ENCODE measurements at places on chromosomes 2 and 18. TPM values are rescaled to one million over a fixed set of nuclear protein-coding genes. Genes with fewer than 3 reads are reported as not detected.

The LIPG gene
- 8.4 TPM for total RNA-seq

The C2orf78 gene
- total RNA-seq: not detected

The MPHOSPH10 gene
- 66.3 TPM for total RNA-seq

- no peak overlapping the region for H3K27ac ChIP-seq
- H3K27me3 ChIP-seq: no peaks in the 10 kb centered on the region
- H3K36me3 ChIP-seq: no peaks in the 10 kb centered on the region
- no peak overlapping the region for H3K4me3 ChIP-seq
Measured at GRCh38 chr2:189997016-189997415, 65.5 kb downstream of the MSTN start.

DNA sequence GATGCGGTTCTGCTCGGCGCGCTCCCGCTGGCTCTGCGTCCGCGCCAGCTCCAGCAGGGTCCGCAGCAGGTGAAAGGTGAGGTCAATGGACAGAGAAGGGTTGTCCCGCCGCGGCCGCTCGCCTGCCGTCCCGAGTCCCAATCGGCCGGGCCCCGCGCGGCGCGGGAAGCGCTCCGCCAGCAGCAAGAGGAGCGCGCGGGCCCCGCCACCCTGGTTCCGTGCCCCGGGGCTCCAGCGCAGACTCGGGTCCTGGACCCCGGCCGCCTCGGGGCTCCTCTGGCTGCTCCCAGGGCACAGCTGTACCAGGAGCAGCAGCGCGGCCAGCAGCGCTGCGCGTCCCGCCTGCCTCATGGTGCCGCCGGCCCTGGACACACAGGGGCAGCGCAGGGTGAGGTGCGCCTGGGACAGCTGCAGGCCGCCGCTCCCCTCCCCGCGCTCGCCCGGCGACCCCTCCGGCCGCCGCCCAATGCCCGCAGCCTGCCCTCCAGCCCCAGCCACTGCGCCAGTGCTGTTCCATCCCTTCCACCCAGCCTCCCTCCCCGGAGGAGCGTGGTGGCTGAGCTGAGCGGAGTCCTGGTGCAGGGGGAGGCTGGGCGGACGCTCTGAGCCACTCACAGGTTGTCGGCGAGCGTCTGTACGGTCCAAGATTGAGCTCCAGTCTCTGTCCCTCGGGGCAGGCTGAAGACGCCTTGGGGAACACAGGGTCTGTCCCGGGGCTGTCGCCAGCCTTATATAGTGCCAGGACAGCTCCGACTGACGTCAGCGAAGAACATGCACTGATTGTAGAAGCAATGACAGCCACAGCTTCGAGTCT is 493 bp downstream of the UCN start:
- DNase-seq: peak; percentile 37
- peaks cover 23% of the 10 kb centered on the region for H3K27me3 ChIP-seq
- H3K4me1 ChIP-seq: peaks cover 15% of the 10 kb centered on the region

GRCh38 chr2:232697059-232697806 is at the start of gene GIGYF2:
Gene GIGYF2 (plus strand): TSS chr2:232697331. CDS start chr2:232735198, 37,867 bp downstream.
- H3K27ac ChIP-seq: peak within 1 kb of the TSS; percentile 88
- peak; percentile 97 for DNase-seq
- no peaks in the 10 kb centered on the region for H3K36me3 ChIP-seq
- peaks cover 20% of the 10 kb centered on the region for H3K4me1 ChIP-seq
- H3K4me3 ChIP-seq: peak within 1 kb of the TSS; percentile 79
- H3K27me3 ChIP-seq: no peaks in the 10 kb centered on the region

- no peaks in the 10 kb centered on the region for H3K27me3 ChIP-seq
- no peak for DNase-seq
- no peak overlapping the region for H3K4me3 ChIP-seq
Measured at GRCh38 chr2:174599310-174599921, 1.8 kb upstream of the WIPF1 start.

DNA sequence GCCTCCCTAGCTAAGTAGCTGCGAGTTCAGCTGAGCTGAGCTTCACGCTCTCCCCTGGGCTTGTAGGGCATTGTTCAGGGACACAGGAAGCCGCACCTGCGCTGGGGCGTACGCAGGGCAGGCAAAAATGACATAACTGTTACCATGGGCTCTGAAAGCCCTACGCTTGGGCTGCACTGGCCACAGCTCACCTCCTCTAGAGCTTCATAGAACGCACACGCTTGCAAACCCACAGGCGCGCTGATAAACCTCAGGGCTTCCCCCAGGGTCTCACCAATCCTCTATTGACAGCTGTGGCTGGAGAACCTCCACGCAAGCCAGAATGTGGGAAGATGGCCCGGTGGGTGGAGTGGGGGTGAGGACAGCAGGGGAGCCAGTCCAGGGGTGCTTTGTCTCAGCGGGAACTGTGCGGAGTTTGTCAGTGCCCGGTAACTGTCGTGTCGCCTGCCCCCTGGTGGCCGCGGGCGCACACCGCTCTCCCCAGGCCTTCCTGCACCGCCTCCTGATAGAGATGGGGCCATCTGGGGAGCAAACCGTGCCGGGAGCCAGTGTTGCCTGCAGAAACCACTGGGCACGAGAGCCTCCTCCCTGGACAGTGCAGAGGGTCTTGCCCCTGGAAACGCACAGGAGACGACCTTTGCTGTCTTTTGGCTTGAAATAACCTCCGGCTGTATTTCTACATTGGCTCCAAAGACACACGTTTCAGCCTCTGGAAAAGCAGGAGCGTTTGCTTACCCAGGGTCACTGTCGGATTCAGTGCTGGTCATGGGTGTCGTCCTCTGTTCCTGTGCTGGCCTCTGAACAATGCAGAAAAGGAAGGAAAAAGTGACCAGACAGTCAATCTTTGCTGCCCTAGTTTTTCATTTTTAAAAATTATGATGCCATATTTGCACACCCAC is 17.0 kb upstream of the CIDEA start:
- H3K4me3 ChIP-seq: no peak overlapping the region
- H3K27me3 ChIP-seq: peaks cover 13% of the 10 kb centered on the region
- H3K4me1 ChIP-seq: no peaks in the 10 kb centered on the region
- no peaks in the 10 kb centered on the region for H3K36me3 ChIP-seq
- no peak overlapping the region for H3K27ac ChIP-seq

DNA sequence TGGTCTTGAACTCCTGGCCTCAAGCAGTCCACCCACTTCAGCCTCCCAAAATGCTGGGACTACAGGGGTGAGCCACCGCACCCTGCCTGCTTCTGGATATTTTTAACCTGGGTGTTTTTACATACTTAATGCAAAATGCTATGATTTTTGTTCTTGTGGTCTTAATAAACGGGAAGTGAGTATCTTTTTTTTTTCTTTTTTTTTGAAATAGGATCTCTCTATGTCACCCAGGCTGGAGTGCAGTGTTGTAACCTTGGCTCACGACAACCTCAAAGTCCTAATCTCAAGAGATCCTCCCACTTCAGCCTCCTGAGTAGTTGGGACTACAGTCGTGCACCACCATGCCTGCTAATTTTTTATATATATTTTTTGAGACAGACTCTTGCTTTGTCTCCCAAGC is 19.2 kb upstream of the ASXL2 start:
- H3K27ac ChIP-seq: no peak overlapping the region
- no peaks in the 10 kb centered on the region for H3K4me1 ChIP-seq
- H3K36me3 ChIP-seq: no peaks in the 10 kb centered on the region
- no peaks in the 10 kb centered on the region for H3K27me3 ChIP-seq
- no peak for DNase-seq

DNA sequence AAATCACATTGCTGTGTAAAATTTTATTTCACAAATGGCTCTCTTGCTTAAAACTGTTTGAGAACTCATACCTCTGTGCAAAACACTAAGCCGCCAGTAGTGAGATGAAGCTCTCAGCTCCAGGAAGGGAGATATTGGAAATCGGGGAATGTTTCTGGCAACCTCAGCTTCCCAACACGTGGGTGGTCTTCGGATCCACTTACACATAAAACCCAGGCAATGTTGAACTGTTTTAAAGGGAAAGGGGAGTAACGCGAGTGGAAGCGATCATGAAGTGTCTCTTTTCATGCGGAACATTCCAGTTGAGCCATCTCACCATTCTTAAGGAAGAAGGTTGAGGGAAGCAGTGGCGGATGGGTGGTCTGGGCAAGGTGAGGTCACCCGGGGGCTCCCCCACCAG is 136.8 kb downstream of the ASB1 start:
- no peak overlapping the region for H3K4me3 ChIP-seq
- H3K27me3 ChIP-seq: peaks cover 25% of the 10 kb centered on the region
- H3K4me1 ChIP-seq: no peaks in the 10 kb centered on the region
- no peaks in the 10 kb centered on the region for H3K36me3 ChIP-seq
- DNase-seq: no peak
- no peak overlapping the region for H3K27ac ChIP-seq

- no peak overlapping the region for H3K27ac ChIP-seq
- DNase-seq: peak; percentile 5
- no peaks in the 10 kb centered on the region for H3K27me3 ChIP-seq
Measured at GRCh38 chr18:35127201-35127600, 86.0 kb downstream of the MAPRE2 start.

DNA sequence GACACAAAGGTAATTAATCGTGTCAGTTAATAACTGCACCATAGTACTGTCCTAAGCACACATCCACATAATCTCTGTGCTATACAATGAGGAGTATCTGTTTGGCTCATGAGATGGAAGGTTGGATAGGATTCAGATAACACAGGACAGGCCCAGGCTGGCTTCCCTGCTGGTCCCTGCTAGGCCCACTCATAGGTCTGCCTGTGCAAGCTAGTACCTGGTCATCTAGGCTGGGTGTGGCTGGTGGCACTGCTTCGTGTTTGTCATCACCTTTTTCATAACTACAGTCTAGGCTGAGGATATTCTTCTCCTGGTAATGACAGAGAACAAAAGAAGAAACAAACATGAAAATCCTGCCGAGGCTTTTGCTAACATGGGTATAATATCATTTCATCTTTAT is 392.8 kb downstream of the TRIB2 start:
- H3K27me3 ChIP-seq: no peaks in the 10 kb centered on the region
- H3K4me1 ChIP-seq: no peaks in the 10 kb centered on the region
- no peaks in the 10 kb centered on the region for H3K36me3 ChIP-seq
- DNase-seq: no peak
- H3K4me3 ChIP-seq: no peak overlapping the region

- DNase-seq: no peak
- no peaks in the 10 kb centered on the region for H3K36me3 ChIP-seq
- no peak overlapping the region for H3K4me3 ChIP-seq
- H3K4me1 ChIP-seq: peaks cover 6% of the 10 kb centered on the region
- no peaks in the 10 kb centered on the region for H3K27me3 ChIP-seq
- no peak overlapping the region for H3K27ac ChIP-seq
Measured at GRCh38 chr2:215521031-215521430, 85.2 kb upstream of the FN1 start.

- no peak overlapping the region for H3K27ac ChIP-seq
- DNase-seq: no peak
- no peak overlapping the region for H3K4me3 ChIP-seq
- no peaks in the 10 kb centered on the region for H3K4me1 ChIP-seq
Measured at GRCh38 chr2:181231151-181231550, 226.0 kb upstream of the ITGA4 start.

GRCh38 chr18:79000997-79001396 is 21.4 kb downstream of the SALL3 start:
- H3K4me1 ChIP-seq: no peaks in the 10 kb centered on the region
- H3K27ac ChIP-seq: no peak overlapping the region
- no peak for DNase-seq
- H3K36me3 ChIP-seq: no peaks in the 10 kb centered on the region

DNA sequence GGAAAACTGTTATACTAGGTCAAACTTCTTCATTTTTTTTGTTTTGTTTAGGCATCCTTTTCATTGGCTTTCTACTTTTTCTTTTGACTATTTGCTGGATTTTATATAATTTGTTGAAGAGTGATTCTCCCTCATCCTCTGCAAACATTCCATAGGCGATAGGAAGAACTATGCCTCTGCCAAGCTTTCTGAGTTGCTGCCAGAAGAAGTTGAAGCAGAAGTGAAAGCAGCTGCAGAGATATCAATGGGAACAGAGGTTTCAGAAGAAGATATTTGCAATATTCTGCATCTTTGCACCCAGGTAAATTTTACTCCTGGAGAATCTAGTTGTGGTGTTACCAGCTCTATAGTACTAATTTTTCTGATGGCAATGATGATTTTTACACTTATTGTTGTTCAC is 25.4 kb downstream of the NOP58 start:
- no peak overlapping the region for H3K4me3 ChIP-seq
- no peak overlapping the region for H3K27ac ChIP-seq
- no peaks in the 10 kb centered on the region for H3K27me3 ChIP-seq
- no peak for DNase-seq
- peaks cover 93% of the 10 kb centered on the region for H3K36me3 ChIP-seq

All from A673 (cell line).